ENCODE measurements at places on chromosomes 3 and 15.

GRCh38 chr3:15220661-15221060 lies 14.6 kb downstream of the CAPN7 start:
- DNase-seq = no peak

DNA sequence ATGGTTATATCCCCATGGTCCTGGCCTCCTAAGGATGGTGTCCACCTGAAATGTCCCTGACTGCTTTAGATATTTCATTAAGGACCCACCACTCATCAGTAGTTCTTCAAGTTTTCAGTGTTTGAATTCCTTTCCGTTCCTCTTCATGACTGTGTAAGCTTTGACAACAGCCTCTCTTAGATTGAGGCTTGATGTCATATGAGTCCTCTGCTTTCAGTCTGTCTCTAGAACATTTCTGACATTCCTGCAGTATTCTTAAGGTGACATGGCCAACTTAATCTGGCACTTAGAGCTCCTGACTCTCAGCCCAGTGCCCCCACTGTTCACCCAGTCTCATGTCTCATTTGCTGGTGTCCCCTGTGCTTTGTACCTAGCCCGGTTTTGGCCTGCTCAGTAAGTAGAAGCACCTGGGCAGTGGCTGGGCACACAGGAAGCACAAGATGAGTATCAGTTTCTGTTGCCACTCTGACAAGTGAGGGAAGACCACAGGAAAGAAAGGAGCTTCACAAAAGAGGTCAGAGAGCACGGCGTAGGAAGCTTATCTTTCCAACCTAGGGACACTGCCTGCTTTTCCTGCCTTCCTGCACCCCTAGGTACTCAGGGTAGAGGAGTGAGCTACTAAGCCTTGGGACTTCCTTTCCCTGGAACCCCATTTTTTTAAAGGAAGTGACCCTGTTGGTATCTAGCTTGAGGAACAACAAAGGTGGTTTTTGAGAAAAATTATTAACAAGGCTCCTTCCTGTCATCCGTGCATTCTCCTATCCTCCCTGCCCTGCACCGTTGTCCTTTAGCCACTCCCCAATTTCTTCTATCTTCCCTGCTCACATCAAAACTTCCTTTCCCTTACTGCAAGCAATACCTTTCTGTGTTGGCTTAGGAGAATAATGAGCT lies 103.1 kb downstream of the KLHL25 start:
- peak; percentile 89 for DNase-seq

DNA sequence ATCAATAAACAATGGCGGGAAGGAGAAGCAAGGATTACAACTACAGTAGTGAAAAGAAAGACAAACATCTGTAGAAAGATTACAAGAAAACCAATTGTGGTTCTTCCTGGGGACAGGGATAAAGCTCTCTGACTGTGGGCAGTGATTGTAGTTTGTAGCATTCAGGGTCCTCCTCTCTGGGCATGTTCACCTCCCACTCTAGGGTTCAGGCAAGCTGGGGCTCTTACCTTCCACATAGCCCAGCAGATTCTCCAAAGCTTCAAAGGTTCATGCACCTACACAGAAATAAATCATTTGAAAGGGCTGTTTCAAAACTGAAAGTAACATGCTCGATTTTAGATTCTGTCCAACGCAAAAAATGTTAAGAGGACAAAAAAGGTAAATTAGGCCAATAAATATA lies 17.4 kb upstream of the UBE3A start:
- no peak for DNase-seq

GRCh38 chr3:89740080-89740880 lies 632.9 kb downstream of the EPHA3 start:
- DNase-seq = no peak

DNA sequence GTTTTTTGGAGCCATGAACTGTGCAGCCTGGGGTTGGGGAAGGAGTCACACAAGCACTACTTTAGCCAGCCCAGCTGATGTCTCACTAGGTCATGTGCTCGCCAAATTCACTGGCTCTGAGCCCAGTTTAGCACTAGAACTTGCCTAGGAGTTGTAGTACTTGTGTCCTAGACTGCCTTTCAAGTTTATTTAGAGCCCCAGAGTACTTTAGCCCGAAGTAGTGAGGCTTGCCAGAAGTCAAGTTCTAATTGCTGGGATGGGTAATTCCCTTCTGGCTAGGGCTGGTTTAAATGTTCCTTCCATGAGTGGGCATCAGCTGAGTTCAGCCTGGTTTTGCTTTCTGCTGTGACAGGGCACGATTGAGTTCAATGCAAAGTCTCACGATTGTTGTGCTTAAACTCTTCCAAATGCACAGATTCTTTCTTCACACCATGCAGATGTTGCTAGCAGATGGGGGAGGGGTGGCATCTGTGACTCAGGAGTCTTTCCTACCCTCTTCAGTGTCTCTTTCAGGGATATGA lies 228.2 kb upstream of the ZPLD1 start:
- no peak for DNase-seq

DNA sequence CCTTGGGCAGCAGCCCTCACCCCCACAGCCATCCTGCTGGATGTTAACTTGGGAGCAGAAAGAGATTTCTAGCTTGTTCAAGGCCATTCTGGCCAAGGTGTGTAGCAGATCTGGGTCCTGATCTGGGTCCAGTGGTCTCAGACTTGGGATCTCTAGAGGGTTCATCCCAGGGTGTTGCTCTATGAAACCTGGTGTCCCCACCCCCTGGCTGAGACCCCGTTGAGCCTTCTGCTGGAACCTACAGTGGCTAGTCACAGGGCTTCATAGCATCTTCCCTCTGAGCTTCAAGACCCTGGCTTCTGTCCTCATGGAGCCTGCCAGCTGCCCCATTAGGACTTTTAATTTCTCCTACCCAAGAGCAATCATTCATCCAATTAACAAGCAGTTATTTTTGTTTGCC lies 64.3 kb downstream of the EPHB1 start:
- DNase-seq = no peak

DNA sequence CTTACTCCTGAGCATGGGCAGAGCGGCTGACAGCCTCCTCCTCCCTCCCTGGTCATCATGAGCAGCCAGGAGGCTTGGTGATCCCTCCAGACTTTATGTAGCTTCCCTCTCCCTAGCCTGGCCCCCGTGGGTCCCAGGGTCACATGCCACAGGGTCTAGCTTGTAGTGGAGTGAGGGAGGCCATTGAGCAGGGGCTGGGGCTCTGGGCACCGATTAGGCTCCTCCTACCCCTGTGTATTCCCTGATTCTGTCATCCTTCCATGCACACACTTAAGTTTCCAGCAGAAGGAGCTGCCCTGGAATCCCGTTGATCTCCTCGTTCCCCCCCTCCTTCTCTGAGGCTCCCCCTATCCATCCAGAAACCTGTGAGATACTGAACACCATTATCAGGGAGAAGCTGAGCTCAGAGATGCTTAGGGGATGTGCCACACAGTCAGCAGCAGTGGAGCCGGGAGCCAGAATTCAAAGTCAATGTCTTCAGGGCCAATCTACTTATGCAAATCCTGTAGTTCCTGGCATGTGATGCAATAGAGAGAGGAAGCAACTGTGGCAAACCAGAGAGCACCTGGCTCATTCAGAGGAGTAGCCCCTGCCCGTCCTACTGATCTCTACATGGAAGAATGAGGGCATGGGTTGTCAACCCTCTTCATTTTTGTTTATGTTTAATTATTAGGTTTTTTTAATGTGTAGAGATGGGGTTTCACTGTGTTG lies 17.2 kb downstream of the CCDC33 start:
- DNase-seq = peak; percentile 27

- no peak for DNase-seq
Measured at GRCh38 chr15:63202861-63203260, 13.5 kb downstream of the RAB8B start.

DNA sequence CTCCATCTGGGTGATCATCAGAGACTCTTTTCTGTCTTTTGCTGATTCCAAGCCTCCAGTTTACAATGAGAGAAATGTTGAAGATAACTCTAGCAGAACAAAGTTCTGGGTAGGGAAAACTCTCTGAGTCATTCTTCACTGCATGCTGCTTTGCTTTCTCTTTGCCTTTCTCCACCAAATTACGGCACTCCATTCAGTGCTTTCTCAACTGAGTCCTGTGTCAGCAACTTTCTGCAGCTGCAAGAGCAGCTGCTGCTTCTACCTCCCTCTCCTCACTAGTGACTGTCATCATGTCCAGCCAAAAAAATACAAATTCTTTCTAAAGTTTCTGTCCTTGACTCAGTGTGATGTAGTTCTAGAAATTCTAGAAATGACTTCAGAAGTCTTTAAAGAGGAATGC lies 953.8 kb downstream of the IGSF11 start:
- no peak for DNase-seq

DNA sequence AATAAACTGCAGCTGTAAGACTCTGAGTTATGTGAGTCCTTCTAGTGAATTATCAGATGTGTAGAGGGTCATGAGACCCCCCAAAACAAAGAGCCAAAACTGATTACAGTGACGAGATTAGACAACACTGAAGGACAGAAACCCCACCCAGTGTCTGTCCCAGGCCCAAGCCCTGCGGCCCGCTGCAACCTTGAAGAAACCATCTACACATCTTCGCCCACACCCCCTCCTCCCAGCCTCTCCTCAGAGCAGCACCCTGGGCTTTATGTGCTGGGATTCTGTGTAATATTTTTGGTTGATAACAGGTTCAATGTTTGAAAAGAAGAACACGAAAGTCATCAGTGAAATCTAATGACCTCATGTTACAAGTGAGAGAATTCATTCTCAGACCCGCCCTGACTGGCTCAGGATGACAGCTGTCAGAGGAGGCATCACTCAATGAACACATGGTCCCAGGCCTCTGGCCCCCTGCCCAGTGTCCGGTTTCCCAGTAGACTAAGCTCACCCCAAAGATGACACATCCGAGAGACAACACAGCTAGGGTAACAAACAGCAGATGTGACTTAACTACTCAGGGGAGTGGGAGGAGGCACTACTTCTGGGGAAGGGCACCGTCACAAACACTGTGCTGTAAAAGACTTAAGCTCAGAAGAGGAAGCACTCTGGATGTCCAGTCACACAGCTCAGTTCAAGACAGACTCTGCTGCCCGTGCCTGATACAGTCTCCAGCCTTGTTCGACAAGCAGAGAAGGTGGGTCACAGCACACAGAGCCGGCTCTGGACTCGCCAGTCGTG lies 48.9 kb downstream of the NIPA2 start:
- no peak for DNase-seq

GRCh38 chr15:84035399-84035766 lies 200.2 kb upstream of the GOLGA6L4 start:
- peak; percentile 59 for DNase-seq

DNA sequence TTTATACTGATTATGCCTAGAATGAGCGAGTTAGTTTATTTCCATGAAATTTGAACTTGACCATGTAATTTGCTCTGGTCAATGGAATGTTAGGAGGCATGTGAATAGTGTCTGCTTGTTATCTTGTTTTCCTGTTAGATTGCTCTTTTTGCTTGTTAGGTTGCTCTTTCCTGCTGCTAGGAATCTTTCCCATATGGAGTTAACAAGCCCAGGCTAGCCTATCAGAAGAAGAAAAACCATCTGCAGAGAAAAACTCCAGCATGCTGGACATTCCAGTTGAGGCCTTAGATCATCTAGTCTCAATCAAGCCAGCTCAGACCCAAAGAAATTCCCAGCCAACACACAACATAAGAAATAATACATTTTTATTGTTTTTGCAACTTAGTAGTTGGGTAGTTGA lies 470.2 kb upstream of the AGTR1 start:
- DNase-seq = no peak

GRCh38 chr3:144957398-144958101 lies 985.9 kb downstream of the DIPK2A start:
- DNase-seq = no peak

GRCh38 chr15:100833417-100834389 lies 45.9 kb upstream of the ALDH1A3 start:
- DNase-seq = no peak

- peak; percentile 64 for DNase-seq
Measured at GRCh38 chr3:150653110-150653561, 50.0 kb downstream of the SELENOT start.

DNA sequence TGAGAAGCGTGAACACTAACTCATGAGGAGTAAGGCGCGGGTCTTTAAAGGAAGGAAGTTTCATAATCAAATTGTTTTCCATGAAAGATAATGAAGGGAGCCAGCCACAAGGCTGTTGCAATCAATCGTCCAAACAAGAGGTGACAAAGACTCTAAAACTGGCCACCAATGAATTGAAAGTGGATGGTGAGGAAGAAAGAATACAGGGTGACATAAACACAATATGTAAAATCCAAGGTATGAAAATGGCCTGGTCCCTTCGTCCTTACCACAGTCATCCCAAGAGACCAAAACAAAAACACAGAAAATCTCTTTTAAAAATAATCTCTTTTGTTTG lies 12.0 kb downstream of the CD86 start:
- DNase-seq = peak; percentile 61

DNA sequence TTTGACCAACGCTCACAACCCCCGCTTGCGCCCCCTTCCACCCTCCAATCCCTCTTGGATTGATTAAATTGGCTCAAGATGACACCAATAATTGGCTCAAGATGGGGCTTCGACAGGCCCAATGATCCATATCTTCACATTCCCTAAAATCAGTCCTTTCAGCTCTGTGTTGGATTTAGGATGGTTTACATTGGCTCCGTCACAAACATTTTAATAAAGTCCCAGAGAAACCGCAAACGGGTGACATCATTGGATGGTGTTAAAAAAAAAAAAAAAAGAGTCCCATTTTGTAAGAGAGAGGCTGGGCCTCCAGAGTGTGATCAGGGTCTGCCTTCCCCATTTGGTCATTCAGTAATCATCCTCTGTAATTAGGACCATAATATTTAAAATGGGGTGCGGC lies 113.4 kb upstream of the MRPS22 start:
- no peak for DNase-seq

- DNase-seq = peak; percentile 44
Measured at GRCh38 chr15:70318594-70319465, 221.1 kb upstream of the TLE3 start.

GRCh38 chr3:17456650-17457049 lies 285.8 kb downstream of the TBC1D5 start:
- DNase-seq = no peak

- DNase-seq = no peak
Measured at GRCh38 chr15:61989667-61990066, 70.6 kb downstream of the VPS13C start.

DNA sequence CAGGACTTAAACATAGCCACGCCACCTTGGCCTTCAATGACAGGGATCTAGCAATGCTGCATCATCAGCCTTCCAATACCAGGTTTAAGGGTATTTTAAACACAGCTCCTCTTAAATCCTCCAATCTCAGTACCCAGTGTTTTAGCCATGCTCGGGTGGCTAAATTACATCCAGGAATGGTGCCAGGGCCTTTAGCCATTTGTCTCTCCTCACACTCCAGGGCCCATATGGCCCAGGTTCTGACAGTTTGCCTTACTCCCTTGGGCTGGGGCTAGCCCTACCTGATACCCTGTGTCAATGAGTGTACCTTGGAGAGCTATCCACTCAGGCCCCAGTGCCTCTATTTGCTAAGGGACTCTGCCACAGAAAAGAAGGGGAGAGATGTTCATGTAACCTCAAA lies 29.4 kb downstream of the ZNF589 start:
- DNase-seq = no peak

GRCh38 chr15:48928877-48929538 lies 34.7 kb downstream of the SHC4 start:
- no peak for DNase-seq

All from GM12865 (cell line).